ENCODE measurements at places on chromosomes 13 and 19. TPM values are rescaled to one million over a fixed set of nuclear protein-coding genes. Genes with fewer than 3 reads are reported as not detected.

The PRSS57 gene
- not detected for total RNA-seq

The KISS1R gene
- total RNA-seq = 10.9 TPM

The ZNF99 gene
- total RNA-seq = not detected

The GRK1 gene
- 0.23 TPM for total RNA-seq

The RNF225 gene
- total RNA-seq = 0.60 TPM

The FFAR2 gene
- not detected for total RNA-seq

The CGB1 gene
- not detected for total RNA-seq

DNA sequence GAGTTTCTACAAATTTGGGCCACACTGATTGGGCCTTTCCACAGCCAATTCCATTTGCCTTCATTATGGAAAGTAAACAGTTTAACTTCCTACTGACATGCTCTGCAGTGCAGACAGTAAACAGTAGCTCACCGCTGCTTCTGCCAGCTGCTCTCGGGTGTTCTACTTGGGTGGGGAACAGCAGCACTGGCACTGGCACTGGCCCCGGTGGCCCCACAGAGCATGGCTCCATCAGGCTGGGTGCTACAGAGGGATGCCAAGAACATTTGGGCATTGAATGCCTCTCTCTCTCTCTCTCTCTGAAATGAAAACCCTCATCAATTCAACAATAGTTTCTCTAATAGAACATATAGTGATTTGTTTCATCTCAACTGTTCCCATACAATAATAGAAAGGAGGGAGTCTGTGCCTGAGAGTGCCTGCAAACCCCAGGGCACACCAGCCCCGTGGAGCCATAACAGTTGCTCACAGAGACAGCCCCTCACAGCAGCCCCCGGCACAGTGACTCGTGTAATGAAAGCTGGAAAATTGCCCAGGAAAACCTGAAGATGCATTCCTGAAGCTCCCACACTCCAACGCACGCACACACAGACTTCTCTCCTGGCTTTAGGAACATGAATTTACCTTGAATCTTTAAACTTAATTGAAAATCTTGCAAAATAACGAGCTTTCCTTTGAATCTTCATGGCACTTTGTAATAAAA lies 38.2 kb upstream of the GJB6 start:
- DNase-seq = no peak

- no peak for DNase-seq
Measured at GRCh38 chr13:79246578-79246949, 159.5 kb downstream of the RBM26 start.

GRCh38 chr19:45629704-45630103 lies 9.5 kb downstream of the EML2 start:
- DNase-seq = no peak

DNA sequence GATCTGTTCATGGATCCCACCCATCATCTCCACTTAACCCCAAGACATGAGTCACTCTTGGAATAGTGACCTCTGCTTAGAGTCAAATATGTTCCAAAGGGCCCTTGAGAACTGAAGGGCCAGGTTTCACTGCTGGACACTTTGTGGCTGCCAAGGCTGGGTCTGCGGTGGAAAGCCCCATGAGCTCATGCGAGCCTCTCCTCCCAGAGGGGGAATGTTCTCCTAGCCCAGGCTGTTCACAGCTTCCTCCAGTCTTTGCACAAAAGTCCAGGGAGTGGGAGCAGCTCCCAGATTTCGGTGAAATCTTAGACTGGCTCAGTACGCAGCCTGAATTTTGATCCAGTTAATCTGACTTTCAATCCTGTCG lies 732 bp upstream of the DCLK1 start:
- no peak for DNase-seq

GRCh38 chr13:77507931-77508776 lies 27.4 kb upstream of the SCEL start:
- no peak for DNase-seq

- DNase-seq = no peak
Measured at GRCh38 chr13:49108196-49108595, 111.9 kb upstream of the MLNR start.

GRCh38 chr19:16895467-16896145 lies 6.8 kb downstream of the F2RL3 start:
- no peak for DNase-seq

GRCh38 chr13:75879656-75880055 lies 243.5 kb downstream of the LMO7 start:
- DNase-seq = no peak

GRCh38 chr13:75908141-75908540 lies 272.0 kb downstream of the LMO7 start:
- no peak for DNase-seq

GRCh38 chr13:106570299-106570852 lies 2.4 kb upstream of the ARGLU1 start:
- DNase-seq = no peak

GRCh38 chr13:83975655-83976165 lies 93.4 kb upstream of the SLITRK1 start:
- DNase-seq = no peak

GRCh38 chr13:109088624-109088917 lies 459.2 kb downstream of the MYO16 start:
- DNase-seq = no peak

DNA sequence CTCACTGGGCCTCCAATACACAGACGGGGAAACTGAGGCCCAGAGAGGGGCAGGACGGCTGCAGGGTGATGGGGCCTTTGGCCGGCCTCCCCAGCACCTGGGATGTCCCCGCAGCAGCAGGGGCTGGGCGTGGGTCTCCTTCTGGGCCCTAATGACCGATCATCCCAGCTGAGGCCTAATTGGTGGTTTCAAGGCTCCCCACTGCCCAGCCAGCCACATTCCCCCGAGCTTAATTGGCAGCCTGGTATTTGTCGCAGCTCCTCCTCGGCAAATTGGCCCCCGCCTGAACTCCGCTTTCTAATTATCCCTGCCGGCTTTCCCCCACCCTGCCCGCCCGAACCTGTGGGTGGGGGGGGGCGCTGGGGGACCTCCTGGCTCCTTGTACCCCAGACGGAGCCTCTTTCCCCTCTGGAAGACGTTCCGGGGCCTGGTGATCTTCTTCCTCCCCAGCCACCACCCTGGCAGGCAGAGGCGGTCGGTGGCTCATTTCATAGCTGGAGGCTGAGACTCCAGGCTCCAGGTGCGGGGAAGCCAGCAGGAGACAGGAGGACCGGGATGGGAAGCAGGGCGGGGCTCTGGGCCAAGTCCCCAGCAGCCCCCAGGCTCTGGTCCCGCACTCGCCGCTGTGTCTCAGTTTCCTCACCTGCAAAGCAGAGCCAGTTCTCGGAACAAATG lies 27.2 kb upstream of the WDR18 start:
- DNase-seq = no peak
